ENCODE measurements at places on chromosomes 5 and 9.

DNA sequence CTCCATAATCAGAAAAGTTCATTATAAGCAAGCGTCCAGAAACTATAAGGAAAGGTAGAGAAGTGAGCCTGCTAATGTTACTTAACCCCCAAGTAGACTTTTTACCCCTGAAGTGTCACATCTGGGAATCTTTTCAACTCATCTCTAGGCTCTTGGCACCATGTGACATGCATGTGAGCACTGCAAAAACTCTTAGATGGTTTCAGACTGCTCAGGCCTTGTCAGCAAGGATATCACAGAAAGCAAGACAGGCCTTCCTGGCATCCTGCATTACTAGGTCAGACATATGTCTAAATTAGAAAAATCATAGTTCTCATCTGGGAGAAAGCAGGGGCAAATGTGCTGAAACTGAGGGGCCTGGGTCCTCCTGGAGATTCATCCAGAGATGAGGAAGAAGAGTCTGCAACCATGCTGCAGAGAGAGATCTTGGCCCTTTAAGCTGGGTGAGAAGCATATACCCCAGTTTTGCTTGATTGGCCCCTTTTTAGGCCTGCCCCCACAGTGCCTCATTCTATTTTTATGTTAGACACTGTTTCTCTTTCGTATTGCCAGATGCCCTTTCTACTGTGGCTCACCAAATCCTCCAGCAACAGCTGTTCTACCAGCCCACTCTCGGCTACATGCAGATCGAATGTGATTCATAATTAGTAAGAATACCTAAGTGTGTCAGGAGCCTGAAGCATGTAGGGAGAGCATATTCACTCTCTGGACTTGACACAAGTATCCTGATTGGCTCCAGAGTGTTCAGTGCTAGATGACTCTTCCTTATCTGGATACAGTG, 19.0 kb downstream of the TMEM8B start:
- DNase-seq, result no peak

- peak; percentile 24 for DNase-seq
Observed at GRCh38 chr9:99430301-99430700, 208.2 kb downstream of the SEC61B start.

GRCh38 chr5:165057145-165057544, 1551.7 kb downstream of the MAT2B start:
- DNase-seq, result no peak

GRCh38 chr9:100082782-100083181, 16.0 kb downstream of the ERP44 start:
- DNase-seq, result no peak

All from hematopoietic multipotent progenitor cell treated with erythropoietin and hydrocortisone succinate and interleukin-3 and kit ligand, for 4 days (in vitro differentiated cells).